ENCODE measurements at places on chromosomes 4 and X. TPM values are rescaled to one million over a fixed set of nuclear protein-coding genes. Genes with fewer than 3 reads are reported as not detected.
A peak's percentile ranks its signal among the peaks of the same experiment; 100 is the strongest.

The TCP11X2 gene
- total RNA-seq: not detected

The BRS3 gene
- not detected for total RNA-seq

The KIF4A gene
- total RNA-seq: 30.9 TPM

The TCEAL6 gene
- not detected for total RNA-seq

DNA sequence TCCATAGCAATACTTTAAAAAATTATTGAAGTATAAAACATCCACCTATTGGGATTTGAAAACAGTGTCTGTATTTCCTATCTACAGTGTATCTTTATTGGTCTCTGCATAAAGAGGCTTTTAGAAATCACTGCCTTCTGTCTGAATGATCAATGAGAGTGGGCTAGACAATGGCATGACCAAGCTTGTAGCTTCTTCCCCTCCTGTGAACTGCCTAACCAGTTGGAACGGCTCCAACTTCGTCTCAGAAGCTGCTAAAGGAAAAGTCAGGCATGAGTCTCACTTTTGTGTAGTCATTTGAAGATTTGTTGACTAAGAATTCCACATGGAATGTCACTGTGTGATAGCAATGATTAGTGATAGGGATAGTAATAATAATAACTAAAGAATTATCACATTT lies 64.2 kb downstream of the INTS12 start:
- H3K4me1 ChIP-seq: no peaks in the 10 kb centered on the region
- H3K4me3 ChIP-seq: no peak overlapping the region
- peaks cover 6% of the 10 kb centered on the region for H3K36me3 ChIP-seq
- no peak for DNase-seq

DNA sequence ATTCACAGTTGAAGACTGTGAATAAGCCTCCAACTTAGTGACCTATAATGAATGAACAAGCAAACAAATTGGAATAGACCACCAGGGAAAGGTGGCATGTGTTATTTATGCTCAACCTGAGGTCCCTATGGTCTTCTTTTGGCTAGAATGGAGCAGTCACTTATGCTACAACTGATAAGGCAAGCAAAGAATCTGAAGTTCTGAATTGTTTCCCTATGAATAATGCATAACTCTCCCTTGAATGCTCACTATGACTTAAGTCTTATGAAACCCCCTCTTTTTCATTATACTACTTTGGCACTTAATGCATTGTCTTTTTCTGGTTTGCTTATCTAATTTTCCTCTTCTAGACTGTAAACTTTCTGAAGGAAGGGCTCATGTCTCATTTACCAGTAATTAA lies 2.6 kb downstream of the GIMD1 start:
- no peak overlapping the region for H3K4me3 ChIP-seq
- no peak for DNase-seq
- no peak overlapping the region for H3K27ac ChIP-seq
- H3K4me1 ChIP-seq: peaks cover 15% of the 10 kb centered on the region

DNA sequence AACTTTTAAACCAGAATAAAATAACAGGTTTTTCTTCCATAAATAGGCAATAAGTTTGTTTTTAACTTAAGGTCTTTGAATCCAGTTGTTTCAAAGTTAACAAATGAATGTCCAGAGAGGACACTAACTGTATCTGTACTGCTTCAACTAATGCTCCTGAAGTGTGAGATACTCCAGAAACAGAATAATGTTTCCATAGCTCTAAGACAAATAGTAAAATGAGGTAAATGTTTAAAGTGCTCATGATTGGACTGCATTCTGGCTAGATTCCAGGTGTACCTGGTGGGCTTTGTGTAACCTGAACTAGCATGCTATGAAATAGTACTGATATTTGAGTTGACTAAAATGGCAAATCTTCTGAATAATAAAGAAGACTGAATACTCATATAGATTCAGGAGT lies 51.7 kb downstream of the METTL14 start:
- H3K27ac ChIP-seq: no peak overlapping the region
- no peaks in the 10 kb centered on the region for H3K27me3 ChIP-seq
- H3K4me1 ChIP-seq: no peaks in the 10 kb centered on the region
- no peak for DNase-seq
- peaks cover 9% of the 10 kb centered on the region for H3K36me3 ChIP-seq

DNA sequence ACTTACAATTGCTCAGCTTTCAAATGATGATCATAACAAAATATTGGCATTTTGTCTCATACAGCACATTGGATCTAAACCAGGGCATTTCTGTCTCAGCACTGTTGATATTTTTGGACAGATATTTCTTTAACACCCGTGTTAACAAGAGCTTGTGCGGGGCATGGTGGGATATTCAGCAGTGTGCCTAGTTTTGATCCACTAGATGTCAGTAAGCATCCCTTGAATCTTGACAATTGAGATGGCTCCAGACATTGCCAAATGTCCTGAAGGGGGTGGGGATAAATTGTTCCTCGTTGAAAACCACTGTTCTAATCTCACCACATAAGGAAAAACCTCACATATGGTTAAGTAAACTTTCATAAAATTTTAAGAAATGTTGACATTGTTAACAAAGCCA lies 806.3 kb downstream of the STIM2 start:
- no peaks in the 10 kb centered on the region for H3K27me3 ChIP-seq
- no peak overlapping the region for H3K27ac ChIP-seq
- H3K36me3 ChIP-seq: no peaks in the 10 kb centered on the region

DNA sequence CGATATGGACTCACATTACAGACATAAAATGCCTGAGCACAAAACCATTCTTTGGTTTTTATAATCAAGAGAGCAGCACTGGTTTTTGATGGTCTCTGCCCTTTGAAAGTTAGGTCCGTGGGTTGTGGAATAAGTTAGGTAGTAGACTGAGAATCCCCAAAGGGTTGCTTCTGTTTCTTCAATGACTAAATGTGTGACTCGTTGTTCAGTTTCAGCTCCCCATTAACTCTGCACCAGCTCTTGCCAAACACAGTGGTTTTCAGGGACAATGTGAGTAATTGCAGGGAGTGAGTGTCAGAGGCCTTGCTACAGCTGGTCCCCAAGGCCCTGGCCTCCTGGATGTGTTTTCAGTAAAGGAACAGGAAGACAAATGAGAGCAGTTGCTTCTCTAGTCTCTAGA lies 24.8 kb downstream of the SMIM20 start:
- no peaks in the 10 kb centered on the region for H3K36me3 ChIP-seq
- H3K4me3 ChIP-seq: no peak overlapping the region
- no peak overlapping the region for H3K27ac ChIP-seq
- peaks cover 24% of the 10 kb centered on the region for H3K27me3 ChIP-seq
- DNase-seq: no peak
- H3K4me1 ChIP-seq: no peaks in the 10 kb centered on the region

- H3K4me1 ChIP-seq: peaks cover 9% of the 10 kb centered on the region
- no peaks in the 10 kb centered on the region for H3K27me3 ChIP-seq
- peak overlapping the region; percentile 74 for H3K27ac ChIP-seq
- H3K4me3 ChIP-seq: no peak overlapping the region
- no peak for DNase-seq
Measured at GRCh38 chr4:111991163-111991562, 154.1 kb upstream of the FAM241A start.

- H3K36me3 ChIP-seq: no peaks in the 10 kb centered on the region
- H3K27ac ChIP-seq: no peak overlapping the region
- no peaks in the 10 kb centered on the region for H3K4me1 ChIP-seq
- DNase-seq: no peak
- no peak overlapping the region for H3K4me3 ChIP-seq
- H3K27me3 ChIP-seq: no peaks in the 10 kb centered on the region
Measured at GRCh38 chrX:139795196-139795595, 87.2 kb upstream of the MCF2 start.

GRCh38 chrX:18620349-18620748 lies 51.6 kb downstream of the RS1 start:
- peaks cover 54% of the 10 kb centered on the region for H3K4me1 ChIP-seq
- no peaks in the 10 kb centered on the region for H3K36me3 ChIP-seq
- peak; percentile 37 for DNase-seq
- no peaks in the 10 kb centered on the region for H3K27me3 ChIP-seq
- no peak overlapping the region for H3K27ac ChIP-seq
- no peak overlapping the region for H3K4me3 ChIP-seq

DNA sequence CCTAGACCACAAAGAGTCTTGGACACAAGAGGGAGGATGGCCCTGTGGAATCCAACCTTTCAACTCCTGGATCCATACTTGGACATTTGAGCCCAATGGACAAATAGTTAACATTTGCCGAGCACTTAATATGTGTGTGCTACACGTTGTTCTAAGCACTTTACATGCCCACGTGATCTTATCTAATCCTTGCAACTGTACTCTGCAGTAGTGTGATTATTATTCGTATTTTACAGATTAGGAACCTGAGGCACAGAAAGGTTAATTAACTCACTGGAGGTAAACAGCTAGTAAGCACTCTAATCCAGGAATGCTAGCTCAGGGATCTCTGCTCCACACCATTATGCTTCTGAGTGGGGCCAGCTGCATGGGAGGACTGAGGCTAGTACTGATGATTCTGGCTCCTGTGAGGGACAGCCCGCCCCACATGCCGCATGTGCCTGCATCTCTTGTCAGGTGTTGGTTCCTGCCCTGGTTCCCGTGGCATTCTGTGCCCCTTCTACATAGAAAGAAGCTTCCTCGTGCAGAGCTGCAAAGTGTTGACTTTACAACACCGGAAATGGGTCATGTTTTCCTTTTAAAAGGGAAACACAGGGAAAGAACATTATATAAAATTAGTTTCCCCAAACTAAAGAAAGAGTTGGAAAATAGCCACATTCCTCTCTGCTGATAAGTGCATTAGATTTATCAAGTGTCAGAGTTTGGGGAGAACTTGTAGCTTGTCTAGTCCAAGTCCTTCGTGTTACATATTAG lies 34.8 kb downstream of the PLAC1 start:
- no peaks in the 10 kb centered on the region for H3K4me1 ChIP-seq
- H3K4me3 ChIP-seq: no peak overlapping the region
- DNase-seq: no peak
- no peak overlapping the region for H3K27ac ChIP-seq

- no peak for DNase-seq
- H3K27me3 ChIP-seq: no peaks in the 10 kb centered on the region
- no peaks in the 10 kb centered on the region for H3K36me3 ChIP-seq
- H3K4me1 ChIP-seq: peaks cover 23% of the 10 kb centered on the region
Measured at GRCh38 chr4:183424109-183424744, 20.2 kb upstream of the CDKN2AIP start.

GRCh38 chr4:89056953-89057398 lies at the start of gene FAM13A:
TSS of gene FAM13A (minus strand) at chr4:89057185. CDS start at chr4:89056964, 221 bp downstream.
- H3K27ac ChIP-seq: peak within 1 kb of the TSS; percentile 52
- no peaks in the 10 kb centered on the region for H3K27me3 ChIP-seq
- peak; percentile 62 for DNase-seq
- peaks cover 43% of the 10 kb centered on the region for H3K4me1 ChIP-seq
- peak within 1 kb of the TSS; percentile 75 for H3K4me3 ChIP-seq
- H3K36me3 ChIP-seq: peaks cover 9% of the 10 kb centered on the region

DNA sequence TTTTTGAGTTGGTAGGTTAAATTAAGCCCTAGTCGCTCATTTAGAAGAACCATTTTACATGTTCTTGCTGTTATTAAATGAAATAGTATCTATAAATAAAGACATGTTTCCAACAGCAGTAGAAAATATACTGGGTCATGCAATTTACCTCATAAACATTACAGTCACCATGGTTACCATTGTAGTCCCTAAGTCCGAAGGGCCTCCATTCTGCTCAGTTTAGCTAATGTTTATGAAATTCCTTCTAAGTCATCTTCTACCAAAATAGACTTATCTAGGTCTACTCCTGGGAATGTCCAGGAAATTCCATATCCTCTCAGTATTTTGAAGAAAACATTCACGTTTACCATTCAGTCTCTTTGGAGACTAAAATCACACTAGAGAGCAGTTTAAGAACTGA lies 292.5 kb upstream of the DCAF8L1 start:
- H3K27ac ChIP-seq: no peak overlapping the region
- H3K4me1 ChIP-seq: no peaks in the 10 kb centered on the region
- no peaks in the 10 kb centered on the region for H3K27me3 ChIP-seq
- H3K36me3 ChIP-seq: no peaks in the 10 kb centered on the region

DNA sequence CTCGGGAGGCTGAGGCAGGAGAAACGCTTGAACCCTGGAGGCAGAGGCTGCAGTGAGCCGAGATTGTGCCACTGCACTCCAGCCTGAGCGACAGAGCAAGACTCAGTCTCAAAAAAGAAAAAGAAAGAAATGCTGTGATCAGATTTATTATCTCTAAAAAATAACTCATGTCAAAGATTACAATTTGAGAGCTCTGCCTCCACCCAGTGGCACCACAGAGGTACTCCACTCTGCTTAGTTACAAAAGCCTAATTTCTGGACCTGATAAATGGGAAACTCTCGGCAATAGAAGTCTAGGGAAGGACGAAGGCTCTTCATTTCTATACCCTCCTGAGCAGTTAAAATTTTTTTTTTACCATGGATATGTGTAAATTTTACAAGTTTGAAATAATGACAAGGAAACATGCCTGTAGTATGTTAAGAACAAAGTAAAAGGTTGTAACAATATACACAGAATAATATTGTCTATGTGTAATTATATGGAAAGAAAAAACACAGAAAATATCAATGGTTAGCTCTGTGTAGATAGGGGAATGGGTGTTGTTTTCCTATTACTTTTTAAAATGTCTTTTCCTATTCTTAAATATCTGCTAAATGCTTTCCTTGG lies 149.8 kb downstream of the STIM2 start:
- H3K4me3 ChIP-seq: no peak overlapping the region
- DNase-seq: peak; percentile 59
- H3K27me3 ChIP-seq: no peaks in the 10 kb centered on the region

- no peaks in the 10 kb centered on the region for H3K27me3 ChIP-seq
- H3K27ac ChIP-seq: no peak overlapping the region
- H3K4me1 ChIP-seq: peaks cover 9% of the 10 kb centered on the region
- no peaks in the 10 kb centered on the region for H3K36me3 ChIP-seq
- no peak overlapping the region for H3K4me3 ChIP-seq
- DNase-seq: no peak
Measured at GRCh38 chr4:93312299-93312698, 516.3 kb upstream of the ATOH1 start.

- H3K27me3 ChIP-seq: peaks cover 56% of the 10 kb centered on the region
- H3K36me3 ChIP-seq: no peaks in the 10 kb centered on the region
- no peak overlapping the region for H3K27ac ChIP-seq
- no peak for DNase-seq
- no peak overlapping the region for H3K4me3 ChIP-seq
Measured at GRCh38 chr4:5930876-5931275, 38.0 kb upstream of the CRMP1 start.

DNA sequence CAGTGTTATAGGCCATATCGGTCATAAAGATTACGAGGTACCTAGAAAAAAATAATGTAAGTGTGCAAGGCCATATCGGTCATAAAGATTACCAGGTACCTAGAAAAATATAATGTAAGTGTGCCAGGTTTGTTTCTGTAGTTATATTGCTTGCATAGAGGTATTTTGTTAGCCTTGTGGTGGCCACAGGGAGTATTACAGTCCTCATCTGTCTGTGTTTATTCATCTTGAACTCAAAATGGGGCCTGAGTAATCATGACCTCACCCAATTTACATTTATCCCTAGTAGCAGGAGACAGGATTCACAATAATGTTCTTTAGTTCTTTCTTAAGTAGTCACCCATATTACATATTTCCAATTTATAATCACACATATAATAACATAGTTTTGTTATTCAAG lies 459.7 kb downstream of the MID1IP1 start:
- DNase-seq: no peak
- no peak overlapping the region for H3K4me3 ChIP-seq
- no peaks in the 10 kb centered on the region for H3K4me1 ChIP-seq
- no peaks in the 10 kb centered on the region for H3K36me3 ChIP-seq

All from Calu3 (cell line).